Stimulated activated naive CD4-positive, alpha-beta T cell treated with Interleukin-2 at 50 U/mL for 16 hours (primary cell): ENCODE measurements at places on chromosomes 2 and 18.

DNA sequence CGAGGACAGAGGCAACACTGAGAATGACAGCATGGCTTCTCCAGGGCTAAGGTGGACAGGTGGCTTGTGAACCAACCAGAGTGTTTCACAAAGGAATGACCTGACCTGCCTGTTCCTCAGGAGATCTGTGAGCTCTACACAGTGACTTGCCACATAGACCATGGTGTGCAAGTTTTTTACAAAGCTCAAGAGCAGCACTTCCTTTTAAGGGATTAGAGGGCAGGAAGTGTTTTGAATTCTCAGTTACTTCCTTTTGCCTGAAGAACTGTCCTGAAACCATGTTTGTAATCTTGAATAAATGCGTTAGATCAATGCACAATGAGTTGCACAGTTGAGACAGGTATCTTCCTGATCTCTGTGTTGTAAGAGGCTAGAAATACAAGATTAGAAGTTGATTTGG, 421.9 kb downstream of the THSD7B start:
- no peak for DNase-seq

DNA sequence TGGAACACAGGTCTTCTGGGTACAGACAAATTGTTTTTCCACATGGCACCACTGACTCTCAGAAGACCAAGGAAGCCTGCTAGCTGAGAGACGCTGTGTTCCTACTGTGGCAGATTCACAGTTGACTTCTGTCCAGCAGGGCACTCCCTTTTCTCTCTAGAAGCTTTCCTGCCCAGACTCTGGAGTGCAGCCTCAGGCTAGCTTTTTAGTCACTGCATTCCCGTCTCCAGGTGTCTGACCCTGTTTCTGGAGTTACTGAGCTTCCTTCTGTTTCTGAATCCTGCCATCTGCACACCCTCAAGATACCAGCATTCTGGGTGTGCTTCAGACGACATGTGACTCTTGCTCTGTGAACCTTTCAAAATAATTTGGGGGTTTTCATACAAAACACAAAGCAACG, 125.1 kb downstream of the TMEM200C start:
- no peak for DNase-seq

GRCh38 chr2:67616749-67617148, 219.6 kb downstream of the ETAA1 start:
- DNase-seq = no peak

GRCh38 chr2:194383401-194383800, 1273.6 kb upstream of the SLC39A10 start:
- no peak for DNase-seq

GRCh38 chr2:151824886-151825285, 3.3 kb downstream of the ARL5A start:
- DNase-seq = no peak

GRCh38 chr18:23772327-23773024, 83.2 kb downstream of the LAMA3 start:
- no peak for DNase-seq

GRCh38 chr2:111950236-111950635, 51.8 kb downstream of the MERTK start:
- no peak for DNase-seq

DNA sequence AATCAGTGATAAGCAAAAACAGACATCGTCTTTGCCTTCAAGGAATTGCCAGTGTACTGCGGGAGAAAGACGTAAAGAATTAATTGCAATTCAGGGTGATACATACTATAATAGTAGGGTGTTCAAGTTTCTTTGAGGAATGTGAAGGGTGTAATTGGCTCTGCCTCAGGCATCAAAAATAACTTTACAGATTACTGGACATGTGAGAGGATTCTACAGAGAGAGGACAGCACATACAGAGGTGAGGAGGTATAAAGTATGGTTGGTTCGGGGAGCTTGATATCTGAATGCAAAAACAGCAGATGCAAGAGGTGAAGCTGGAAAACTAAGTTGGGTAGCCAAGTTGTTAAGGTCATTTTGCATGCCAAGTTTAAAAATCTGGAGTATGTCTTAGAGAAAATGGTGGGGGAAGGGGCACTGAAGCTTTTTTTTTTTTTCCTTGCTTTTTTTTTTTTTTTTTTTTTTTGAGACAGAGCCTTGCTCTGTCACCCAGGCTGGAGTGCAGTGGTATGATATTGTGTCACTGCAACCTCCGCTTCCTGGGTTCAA, 227.5 kb upstream of the FOSL2 start:
- no peak for DNase-seq
